Endothelial cell of umbilical vein (primary cell): ENCODE measurements at places on chromosomes 3 and 15. TPM values are rescaled to one million over a fixed set of nuclear protein-coding genes. Genes with fewer than 3 reads are reported as not detected.

Gene LRRIQ4
- not detected in 2 replicates for total RNA-seq

Gene C3orf22
- not detected in 2 replicates for total RNA-seq

Gene IL12A
- 1.5 and 1.7 TPM in 2 replicates for total RNA-seq

Gene ASB14
- total RNA-seq = not detected in 2 replicates

DNA sequence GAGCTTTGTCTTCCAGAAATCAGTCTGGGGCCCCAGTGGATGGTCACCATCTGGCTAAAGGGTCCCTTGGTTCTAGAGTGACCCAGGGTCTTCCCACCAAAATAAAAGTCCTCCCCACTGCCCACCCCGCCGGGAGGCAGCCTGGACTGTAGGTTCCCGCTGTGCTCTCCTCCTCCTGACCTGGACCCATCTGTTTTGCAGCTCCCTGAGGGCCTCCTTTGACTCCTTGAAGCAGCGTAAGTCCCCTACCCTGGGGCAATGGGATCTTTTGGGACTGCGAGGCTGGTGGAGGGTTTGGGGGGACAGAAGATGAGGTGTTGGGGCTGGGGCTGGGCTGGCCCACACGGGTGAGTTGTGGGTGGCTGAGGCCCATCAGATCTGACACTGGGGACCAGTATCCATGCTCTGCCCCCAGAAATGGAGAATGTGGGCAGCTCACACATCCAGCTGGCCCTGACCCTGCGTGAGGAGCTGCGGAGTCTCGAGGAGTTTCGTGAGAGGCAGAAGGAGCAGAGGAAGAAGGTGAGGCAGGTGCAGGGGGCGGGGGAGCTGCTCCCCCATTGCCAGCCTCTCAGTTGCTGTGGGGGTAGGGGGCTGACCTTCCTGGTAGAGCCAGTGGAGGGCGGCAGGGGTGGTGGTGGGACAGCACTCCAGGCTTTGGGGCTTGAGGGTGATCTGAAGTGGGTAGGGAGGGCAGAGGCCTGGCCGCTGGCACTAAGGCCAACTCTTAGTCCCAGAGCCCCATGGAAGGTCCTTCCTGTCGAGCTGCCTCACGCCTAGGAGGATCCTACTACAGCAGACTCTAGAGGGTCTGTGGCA is 30.4 kb downstream of the PSTPIP1 start:
- no peak overlapping the region for H3K27ac ChIP-seq
- H3K36me3 ChIP-seq = no peaks in the 10 kb centered on the region
- H3K4me3 ChIP-seq = no peak overlapping the region
- no peak for DNase-seq

- H3K4me3 ChIP-seq = no peak overlapping the region
- H3K27me3 ChIP-seq = no peaks in the 10 kb centered on the region
- no peak overlapping the region for H3K27ac ChIP-seq
- no peaks in the 10 kb centered on the region for H3K36me3 ChIP-seq
Observed at GRCh38 chr3:132553826-132554225, 43.2 kb upstream of the ACKR4 start.

DNA sequence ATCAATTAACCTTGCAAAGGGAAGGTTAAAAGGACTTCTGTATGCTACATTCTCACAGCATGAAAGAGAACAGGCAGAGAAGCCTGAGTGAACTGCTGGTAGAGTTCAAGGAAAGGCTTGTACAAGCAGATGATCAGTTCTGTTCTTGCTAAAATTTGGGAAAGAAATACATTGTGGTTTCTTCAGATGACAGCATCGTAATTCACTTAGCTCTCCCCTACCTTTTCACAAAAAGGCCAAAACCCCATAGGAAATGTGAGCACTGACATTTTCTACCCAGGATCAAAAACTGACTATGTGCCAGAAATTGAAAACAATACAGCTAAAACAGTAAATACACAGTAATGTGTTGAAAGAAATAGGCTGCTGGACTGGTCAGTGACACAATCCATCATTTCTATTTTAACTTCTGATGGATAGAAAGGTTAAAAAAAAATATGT is 216.4 kb downstream of the DPH6 start:
- no peak overlapping the region for H3K4me3 ChIP-seq
- DNase-seq = peak; percentile 69
- no peaks in the 10 kb centered on the region for H3K27me3 ChIP-seq
- no peaks in the 10 kb centered on the region for H3K36me3 ChIP-seq
- no peak overlapping the region for H3K27ac ChIP-seq
- H3K4me1 ChIP-seq = peaks cover 11% of the 10 kb centered on the region

GRCh38 chr3:114294940-114295480 is 1.2 kb downstream of the TIGIT start:
- DNase-seq = no peak
- peaks cover 2% of the 10 kb centered on the region for H3K27me3 ChIP-seq
- H3K4me1 ChIP-seq = no peaks in the 10 kb centered on the region
- H3K4me3 ChIP-seq = no peak overlapping the region
- no peak overlapping the region for H3K27ac ChIP-seq

- no peak overlapping the region for H3K27ac ChIP-seq
- no peaks in the 10 kb centered on the region for H3K27me3 ChIP-seq
- no peaks in the 10 kb centered on the region for H3K36me3 ChIP-seq
- H3K4me3 ChIP-seq = no peak overlapping the region
- no peaks in the 10 kb centered on the region for H3K4me1 ChIP-seq
- no peak for DNase-seq
Observed at GRCh38 chr3:122502139-122502538, 12.6 kb downstream of the KPNA1 start.

DNA sequence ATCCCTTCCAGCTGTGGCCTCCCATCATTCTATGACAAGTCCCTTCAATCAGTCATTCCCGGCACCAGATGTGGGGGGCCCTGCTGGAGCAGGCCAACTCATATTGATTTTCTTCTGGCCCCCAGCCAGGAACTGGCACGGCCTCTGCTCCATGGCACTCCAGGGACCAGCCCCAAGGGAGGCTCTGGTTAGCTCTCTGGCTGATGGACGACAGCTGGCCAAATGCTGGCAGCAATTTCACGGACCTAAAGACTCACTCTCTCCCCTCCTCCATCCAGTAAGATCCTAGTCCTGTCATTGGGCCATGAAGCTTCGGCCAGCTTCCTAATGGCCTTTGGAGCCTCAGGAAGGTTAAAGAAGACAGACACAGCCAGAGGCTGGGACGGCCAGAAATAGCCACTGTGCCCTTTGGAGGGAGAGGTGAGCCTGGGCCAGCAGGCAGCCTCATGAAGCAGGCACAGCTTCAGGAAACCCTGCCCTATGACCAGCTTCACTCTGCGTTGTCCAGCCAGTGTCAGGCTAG is 131.0 kb downstream of the MEX3B start:
- no peak overlapping the region for H3K4me3 ChIP-seq
- H3K27me3 ChIP-seq = no peaks in the 10 kb centered on the region
- no peak overlapping the region for H3K27ac ChIP-seq

DNA sequence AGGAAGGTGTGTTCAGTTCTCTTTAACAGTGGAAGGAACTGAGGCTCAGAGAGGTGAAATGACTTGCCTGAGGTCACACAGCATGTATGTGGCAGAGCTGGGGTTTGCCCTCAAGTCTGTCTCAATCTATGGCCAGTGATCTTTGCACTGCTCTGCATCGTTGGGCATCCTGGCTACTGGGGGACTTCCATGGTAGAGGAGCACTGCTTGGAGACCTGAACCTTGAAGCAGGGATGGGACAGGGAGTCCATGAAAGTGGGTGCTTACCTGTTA is 2.0 kb downstream of the CORO2B start:
- DNase-seq = no peak
- H3K4me1 ChIP-seq = peaks cover 13% of the 10 kb centered on the region
- no peaks in the 10 kb centered on the region for H3K36me3 ChIP-seq
- no peak overlapping the region for H3K27ac ChIP-seq

DNA sequence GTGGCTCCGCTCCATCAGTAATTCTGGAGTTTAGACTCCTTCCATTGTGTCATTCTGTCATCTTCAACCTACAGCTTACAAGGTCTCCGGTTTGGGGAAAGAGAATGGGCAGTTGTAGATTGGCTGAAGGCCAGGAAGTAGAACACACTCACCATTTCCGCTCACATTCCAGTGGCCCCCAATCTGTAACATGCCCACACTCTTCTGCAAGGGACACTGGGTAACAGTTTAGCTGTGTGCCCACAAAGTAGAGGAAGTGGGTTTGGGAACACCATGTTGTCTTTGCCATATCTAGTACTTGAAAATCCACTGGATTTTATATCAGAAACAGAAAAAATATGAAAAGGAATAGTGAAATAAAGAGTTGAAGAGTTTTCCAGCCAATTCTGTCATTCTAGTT is 153.5 kb downstream of the SV2B start:
- no peak overlapping the region for H3K4me3 ChIP-seq
- no peaks in the 10 kb centered on the region for H3K4me1 ChIP-seq
- no peak overlapping the region for H3K27ac ChIP-seq
- no peak for DNase-seq
- no peaks in the 10 kb centered on the region for H3K36me3 ChIP-seq

- no peak overlapping the region for H3K27ac ChIP-seq
- no peak for DNase-seq
- no peaks in the 10 kb centered on the region for H3K36me3 ChIP-seq
- no peaks in the 10 kb centered on the region for H3K27me3 ChIP-seq
Observed at GRCh38 chr3:36561601-36562000, 181.3 kb downstream of the STAC start.

DNA sequence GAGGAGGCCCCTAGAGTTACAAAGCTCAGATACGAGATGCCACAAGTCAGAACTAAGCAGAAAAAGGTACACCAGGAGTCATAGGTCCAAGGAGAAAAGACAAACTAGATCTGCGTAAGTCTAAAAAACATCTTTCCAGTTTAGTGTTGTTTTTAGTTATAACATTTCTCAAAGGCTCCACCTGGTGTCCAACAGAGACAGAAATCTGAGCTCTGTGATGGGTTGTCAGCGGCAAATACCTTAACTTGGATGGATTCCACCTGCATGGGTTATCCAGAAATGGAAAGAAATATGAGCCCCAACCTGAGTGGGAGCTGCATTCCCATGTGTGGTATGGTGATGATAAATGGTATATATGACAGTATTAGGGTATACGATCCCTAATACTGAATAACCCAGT is 238.6 kb upstream of the CHRM5 start:
- H3K4me1 ChIP-seq = peaks cover 8% of the 10 kb centered on the region
- H3K4me3 ChIP-seq = no peak overlapping the region
- DNase-seq = peak; percentile 34
